Stimulated activated CD4-positive, alpha-beta T cell treated with anti-CD3 and anti-CD28 coated beads, Interleukin-1b, Interleukin-23, amount 100 ng/mL, for 48 hours (primary cell): ENCODE measurements at places on chromosomes 2 and 18.
A peak's percentile ranks its signal among the peaks of the same experiment; 100 is the strongest.

DNA sequence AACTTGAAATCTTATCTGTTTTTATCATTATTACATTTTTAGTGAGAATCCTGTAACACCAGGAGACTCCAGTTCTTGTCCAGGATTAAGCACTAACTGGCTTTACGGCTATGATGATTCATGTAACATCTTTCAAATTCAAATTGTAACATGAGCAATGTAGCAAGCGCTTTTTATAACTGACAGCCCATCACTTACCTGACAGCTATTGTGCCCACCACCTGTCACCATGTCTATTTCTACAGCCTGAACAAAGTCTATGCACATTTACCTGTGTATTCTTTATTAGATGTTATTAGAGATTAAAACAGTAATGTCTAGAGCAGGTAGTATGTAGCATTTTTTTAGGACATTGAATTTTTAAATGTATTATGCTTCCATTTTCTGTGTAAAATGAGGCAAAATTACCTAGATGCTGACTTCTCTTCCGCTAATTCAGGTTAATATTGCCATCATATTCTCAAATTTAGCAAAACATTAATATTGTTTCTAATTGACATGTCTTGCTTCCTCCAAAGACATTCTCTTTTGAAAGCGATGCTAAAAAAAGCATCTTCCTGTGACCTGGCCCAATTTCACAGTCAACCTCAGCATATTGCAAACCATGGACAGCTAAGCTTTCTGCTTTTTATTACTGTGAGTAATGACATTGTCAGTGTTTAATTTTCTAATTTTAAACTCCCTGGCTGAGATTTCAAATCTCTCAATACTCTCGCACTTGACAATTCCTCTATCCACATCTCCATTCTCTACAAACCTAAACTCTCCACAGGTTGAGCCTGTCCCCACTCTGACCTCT, 37.8 kb downstream of the RIT2 start:
- DNase-seq, result no peak

- DNase-seq, result no peak
Observed at GRCh38 chr2:45173513-45173912, 164.3 kb upstream of the SIX2 start.

DNA sequence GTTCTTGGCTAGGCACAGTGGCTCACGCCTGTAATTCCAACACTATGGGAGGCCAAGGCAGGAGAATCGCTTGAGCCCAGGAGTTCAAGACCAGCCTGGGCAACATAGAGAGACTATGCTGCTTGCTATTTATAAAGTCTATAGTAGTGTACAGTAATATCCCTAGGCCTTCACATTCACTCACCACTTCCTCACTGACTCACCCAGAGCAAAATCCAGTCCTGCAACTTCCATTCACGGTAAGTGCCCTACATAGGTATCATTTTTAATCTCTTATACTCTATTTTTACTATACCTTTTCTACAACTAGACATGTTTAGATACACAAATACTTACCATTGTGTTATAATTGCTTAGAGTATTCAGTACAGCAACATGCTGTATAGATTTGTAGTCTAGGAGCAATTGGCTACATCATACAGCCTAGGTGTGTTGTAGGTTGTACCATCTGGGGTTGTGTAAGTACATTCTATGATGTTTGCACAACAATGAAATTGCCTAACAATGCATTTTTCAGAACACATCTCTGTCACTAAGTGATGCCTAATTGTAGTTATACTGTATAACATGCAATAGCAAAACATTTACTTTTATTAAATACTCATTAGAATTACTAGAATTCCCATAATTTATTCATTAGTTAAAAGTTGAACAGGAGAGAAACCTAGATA, 8.8 kb downstream of the DHX57 start:
- no peak for DNase-seq

DNA sequence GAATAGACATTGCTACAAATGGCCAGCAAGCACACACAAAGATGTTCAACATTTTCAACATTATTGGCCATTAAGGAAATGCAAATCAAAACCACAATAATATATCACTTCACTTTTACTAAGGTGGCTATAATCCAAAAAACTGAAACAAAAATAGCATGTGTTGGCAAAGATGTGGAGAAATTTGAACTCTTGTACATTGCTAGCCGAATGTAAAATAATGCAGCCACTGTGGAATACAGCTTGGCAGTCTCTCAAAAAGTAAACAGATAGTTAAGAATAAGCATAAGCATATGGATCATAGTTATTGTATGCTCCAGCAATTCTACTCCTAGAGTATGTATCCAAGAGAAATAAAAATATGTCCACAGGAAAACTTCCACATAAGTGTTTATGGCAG, 192.5 kb downstream of the EN1 start:
- DNase-seq, result no peak

- DNase-seq, result no peak
Observed at GRCh38 chr18:73850782-73851181, 296.9 kb downstream of the FBXO15 start.

- DNase-seq, result no peak
Observed at GRCh38 chr2:28558158-28558820, 62.4 kb downstream of the PLB1 start.

DNA sequence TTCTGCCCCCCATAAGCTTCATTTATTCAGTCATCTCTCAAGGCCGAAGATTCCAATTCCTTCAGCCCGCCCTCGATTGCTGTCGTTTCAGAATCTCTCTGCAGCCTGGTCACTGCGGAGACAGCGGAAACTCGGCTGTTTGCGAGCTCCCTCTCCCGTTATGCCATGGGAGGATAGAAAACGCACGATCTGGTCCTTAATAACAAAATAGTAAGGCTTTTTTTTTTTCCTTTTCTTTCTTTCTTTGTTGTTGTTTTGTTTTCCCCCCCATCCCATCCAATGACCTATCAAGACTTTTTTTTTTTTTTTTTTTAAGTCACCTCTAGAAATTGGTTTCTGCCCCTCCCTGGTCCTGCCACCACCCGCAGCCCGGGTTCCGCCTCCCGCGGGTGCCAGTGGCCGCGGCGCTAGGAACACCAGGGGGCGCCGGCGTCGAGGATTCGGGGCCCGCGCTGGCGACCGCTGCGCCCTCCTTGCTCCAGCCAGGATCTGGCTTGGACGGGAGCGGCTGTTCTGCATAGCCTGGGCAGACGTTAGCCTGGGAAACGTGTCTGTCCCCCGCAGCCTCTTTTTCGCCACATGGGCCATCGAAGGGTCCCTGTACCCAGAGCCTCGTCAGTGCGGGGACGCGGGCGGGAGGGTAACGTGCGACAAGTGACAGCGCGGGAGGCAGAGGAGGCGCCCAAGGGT, 10.1 kb downstream of the CPLX4 start:
- DNase-seq, result peak; percentile 52
